ENCODE measurements at places on chromosomes 5 and 9.
A peak's percentile ranks its signal among the peaks of the same experiment; 100 is the strongest.

DNA sequence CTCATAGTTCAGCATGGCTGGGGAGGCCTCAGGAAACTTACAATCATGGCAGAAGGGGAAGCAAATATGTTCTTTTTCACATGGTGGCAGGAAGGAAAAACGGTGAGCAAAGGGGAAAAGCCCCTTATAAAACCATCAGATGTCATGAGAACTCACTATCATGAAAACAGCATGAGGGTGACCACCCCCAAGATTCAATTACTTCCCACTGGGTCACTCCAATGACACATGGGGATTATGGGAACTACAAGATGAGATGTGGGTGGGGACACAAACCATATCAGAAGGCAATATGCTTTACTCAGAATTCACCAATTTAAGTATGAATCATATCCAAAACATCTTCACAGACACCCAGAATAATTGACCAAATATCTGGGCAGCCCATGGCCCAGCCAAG is 19.7 kb downstream of the MAT2B start:
- DNase-seq = no peak

- no peak for DNase-seq
Measured at GRCh38 chr9:125586172-125586511, 120.9 kb downstream of the MAPKAP1 start.

DNA sequence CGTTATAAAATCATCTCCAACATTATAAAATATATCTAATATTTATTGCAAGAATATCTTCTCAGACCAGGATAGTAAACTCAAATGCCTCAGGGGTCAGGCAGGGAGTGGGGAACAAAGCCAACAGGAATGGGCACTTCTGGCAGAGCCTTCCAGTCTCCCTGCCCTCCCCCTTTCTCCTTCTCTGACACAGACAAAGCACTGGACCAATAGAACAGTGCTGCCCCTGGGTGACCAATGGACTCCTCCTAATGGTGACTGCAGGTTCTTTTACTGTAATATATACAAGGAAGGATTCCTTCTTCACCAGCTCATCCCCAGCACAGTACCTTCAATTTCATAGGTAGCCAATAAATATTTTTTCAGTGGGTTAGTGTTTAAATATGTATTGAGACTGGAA is 31.1 kb upstream of the MAMDC2 start:
- DNase-seq = no peak

DNA sequence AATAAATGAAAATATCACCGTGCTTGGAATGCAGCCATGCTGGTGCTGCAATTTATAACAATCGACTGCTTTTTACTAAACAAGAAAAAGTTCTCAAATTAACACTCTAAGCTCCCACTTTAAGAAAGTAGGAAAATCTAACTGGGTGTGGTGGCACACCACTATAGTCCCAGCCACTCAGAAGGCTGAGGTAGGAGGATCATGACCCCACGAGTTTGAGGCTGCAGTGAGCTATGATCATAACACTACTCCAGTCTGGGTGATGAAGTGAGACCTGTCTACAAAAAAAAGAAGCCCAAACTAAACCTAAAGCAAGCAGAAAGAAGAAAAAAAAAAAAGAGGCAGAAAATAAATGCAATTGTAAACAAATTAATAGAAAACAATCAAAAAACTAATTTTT is 10.5 kb downstream of the CCNG1 start:
- no peak for DNase-seq

DNA sequence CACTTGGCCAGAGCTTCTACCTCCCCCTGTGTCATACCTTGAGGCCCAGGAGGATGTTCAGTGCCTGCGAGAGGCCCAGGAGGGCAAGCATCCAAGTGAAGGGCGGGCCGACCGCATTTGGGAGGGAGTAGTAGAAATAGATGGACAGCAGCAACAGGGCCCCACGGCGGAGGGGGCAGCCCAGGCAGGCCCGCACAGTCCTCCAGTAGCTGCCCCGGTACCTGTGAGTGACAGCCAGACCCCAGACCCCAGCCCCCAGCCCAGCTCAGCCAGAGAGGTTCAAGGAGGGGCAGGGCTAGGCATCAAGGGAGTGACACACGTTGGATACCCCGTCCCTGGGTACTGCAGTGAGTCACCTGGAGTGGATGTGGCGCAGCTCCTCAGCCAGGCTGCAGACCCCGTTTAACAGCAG is 1.4 kb downstream of the STING1 start:
- DNase-seq = no peak

DNA sequence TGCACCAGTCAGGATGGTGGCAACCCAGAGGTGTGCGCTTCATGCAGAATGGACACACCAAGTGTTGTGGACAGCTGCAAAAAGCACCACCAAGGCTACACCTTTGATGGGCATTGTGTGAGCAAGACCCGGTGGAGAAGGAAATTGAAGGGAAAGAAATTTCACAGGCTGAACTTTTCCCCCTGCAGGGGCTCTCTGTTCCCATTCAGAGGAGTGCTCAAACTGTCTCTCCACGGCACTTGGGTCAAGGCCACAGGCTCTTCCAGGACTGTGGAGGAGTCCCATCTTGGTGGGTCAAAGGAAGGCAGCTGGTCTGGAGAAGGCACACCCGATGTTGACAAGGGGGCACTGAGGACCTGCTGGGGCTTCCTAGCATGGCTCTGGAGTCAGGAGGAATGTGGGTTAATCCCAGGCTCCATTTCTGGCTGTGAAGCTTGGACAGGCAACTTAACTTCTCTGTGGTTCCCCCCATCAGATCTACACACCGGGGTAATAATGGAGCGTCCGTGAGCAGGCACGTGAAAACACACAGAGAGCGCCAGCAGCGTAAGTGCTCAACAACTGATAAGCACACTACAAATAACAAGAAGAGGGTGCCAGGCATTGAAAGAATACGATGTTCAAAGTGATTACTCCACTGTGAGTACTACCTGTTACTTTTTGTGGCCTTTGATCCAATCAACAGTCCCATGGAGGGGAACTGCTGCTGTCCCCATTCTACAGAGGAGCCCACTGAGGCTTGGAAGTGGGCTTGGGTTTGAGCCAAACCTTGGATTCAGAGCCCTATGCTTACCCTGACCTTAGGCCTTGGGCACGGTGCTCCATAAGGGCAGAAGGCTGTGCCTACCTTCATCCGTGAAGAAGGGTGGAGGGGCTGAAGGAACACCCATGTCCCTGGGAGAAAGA is 34.2 kb upstream of the TIFAB start:
- no peak for DNase-seq

DNA sequence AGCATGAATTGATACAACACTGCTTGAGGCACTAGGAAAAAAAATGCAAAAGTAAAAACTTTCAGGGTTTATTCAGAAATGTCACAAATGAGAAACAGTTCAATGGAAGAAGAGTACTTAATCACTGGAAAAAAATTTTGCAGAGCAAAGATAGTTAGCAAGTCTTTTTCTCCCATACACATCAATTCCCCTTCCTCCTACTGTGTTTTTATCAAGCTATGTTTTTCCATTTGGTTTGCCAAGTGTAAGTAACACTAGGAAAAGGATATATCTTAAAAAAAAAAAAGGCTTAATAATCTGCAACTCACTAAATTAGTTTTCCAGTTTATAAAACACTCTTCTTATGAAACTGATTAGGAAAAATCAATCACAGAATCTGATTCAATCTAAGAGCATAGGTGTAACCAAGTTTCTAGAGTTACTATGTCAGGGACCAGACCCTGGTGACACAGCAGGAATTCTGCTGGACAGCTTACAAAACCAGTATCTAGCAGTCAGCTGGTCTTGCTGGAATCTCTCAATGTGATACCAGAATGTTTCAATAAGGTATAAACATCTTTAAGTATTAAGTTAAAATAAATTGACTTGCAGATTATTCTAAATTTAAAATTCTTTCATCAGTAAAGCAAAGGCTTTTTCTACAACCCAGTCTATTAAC is 34.7 kb downstream of the RNF145 start:
- no peak for DNase-seq

DNA sequence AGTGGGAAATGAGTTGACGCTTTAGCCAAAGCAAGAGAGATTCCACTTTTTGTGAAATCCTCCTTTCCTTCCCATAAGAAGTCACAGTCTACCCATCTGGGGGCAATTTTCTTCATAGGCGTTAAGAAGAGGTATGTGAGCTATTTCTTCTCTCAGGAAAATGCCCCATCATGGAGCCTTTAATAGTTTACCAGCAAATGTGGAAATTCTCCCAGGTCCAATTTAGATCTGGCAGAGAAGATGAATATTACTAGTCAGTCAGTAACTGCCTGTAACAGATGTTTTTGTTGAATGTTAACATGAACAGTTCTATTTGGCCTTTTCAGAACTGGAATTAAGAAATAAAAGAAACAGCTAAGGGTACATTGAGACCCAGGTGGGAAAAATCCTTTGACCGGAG is 156.4 kb upstream of the RFX3 start:
- DNase-seq = no peak

GRCh38 chr9:5949103-5949699 is 58.5 kb downstream of the MLANA start:
- DNase-seq = peak; percentile 4

DNA sequence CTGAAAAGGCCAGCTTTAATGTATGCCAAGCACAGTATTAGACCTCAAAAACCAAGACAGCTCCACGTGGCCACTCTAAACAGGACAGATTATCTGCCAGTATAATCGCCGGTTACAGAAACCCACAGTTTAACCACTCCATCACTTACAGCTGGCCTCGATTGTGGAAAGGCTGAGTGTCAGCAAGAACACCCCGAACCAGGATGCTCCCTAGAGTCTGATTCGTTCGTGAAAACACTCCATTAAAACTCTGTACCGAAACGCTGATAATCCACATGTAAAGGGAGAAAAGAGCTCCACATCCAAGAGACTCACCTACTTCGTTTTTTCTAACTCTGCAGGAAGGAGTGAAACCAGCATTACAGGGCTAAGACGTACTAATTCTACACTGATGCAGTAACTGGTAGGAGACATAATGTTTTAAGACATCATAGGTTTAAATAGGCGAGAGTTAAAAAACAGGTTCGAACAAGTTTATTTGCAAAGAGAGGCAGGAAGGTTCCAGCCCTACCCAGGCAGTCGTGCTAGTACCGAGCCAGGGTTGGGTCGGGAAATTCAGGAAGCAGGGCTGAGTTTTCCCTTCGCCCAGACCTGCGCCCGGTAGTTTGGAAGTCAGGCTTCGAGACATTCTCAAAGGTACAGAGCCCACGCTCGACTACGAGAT is 949 bp downstream of the SERINC5 start:
- no peak for DNase-seq

- no peak for DNase-seq
Measured at GRCh38 chr9:33620738-33621439, 96.8 kb downstream of the ANKRD18B start.

Data from SJSA1 (cell line).